Glutamatergic neuron (in vitro differentiated cells): ENCODE measurements at places on chromosomes 6 and 20.

DNA sequence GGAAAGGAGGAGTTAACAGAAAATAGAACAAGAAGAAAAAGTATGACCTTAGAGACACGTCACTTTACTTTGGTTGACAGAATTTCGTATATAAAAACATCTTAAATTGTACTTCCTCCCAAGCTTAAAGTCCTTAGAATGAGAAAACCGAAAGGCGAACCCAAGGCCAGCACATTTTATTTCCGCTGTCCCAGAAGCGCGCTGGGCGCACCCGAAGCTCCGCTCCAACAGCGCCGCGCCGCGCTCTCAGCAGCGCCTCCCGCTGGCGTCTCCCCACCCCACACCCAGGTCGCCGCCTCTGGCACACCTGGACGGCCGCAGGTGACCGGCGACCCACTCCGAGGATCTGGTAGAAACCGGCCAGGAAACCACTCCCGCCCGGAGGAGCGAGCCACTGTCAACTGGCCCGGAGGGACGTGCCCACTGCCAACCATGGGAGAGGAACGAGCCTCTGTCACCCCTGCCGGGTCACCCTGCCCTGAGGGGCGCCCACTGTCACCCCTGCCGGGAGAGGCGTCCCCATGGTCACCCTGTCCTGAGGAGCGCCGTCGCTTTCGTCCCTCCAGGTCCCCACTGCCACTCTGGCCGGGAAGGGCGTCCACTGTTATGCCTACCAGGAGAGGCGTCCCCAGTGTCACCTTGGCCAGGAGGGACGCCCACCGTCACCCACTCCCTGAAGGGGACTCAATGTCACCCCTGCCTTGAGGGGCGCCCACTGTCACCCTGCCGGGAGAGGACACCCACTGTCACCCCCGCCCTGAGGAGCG, 824 bp downstream of the MPC1 start:
- peak; percentile 79 for DNase-seq

DNA sequence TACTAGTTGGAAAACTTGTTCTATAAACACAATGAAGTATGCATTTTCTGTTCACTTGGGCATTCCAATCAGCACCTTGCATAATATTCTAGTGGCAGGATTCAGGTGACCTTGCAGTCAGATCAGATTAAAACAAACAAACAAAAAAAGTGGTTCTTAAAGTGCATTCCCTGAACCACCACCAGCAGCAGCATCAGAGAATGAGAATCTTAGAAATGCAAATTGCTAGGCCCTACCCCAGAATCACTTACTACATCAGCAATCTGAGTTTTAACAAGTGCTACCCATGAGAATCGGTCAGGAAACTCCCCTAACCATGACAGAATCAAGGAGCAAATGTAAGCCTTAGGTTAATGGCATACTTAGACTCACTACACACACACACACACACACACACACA, 41.7 kb downstream of the SNAP25 start:
- no peaks in the 10 kb centered on the region for H3K36me3 ChIP-seq
- H3K27ac ChIP-seq, result no peak overlapping the region
- no peak overlapping the region for H3K4me3 ChIP-seq
- H3K27me3 ChIP-seq, result peaks cover under 1% of the 10 kb centered on the region
- no peak for DNase-seq

DNA sequence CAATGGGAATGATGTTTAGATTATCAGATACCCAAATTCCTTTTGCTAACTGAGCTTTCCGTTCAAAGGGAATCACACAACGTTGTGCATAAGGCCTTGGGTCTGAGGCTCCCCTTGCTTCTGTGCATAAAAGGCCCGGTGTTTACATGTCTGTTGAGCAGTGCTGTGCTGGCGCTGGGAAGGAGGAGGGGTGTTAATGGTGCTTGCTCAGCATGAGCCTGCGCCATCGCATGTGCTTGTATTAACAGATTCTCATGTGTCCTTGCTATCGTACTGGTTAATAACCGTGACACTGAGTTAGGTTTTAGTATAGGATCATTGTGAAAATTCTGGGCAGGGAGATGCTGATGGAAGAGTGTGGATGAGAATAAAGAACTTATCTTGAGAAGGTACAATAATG, 62.3 kb upstream of the TRAF3IP2 start:
- no peak for DNase-seq
- H3K4me3 ChIP-seq, result no peak overlapping the region
- H3K4me1 ChIP-seq, result peaks cover 29% of the 10 kb centered on the region
- H3K27ac ChIP-seq, result peak overlapping the region; percentile 75
- peaks cover 9% of the 10 kb centered on the region for H3K27me3 ChIP-seq
- H3K36me3 ChIP-seq, result peaks cover 4% of the 10 kb centered on the region

GRCh38 chr6:110102411-110102810, 77.1 kb downstream of the WASF1 start:
- no peak for DNase-seq
- no peaks in the 10 kb centered on the region for H3K36me3 ChIP-seq
- no peak overlapping the region for H3K4me3 ChIP-seq
- peaks cover 3% of the 10 kb centered on the region for H3K4me1 ChIP-seq

DNA sequence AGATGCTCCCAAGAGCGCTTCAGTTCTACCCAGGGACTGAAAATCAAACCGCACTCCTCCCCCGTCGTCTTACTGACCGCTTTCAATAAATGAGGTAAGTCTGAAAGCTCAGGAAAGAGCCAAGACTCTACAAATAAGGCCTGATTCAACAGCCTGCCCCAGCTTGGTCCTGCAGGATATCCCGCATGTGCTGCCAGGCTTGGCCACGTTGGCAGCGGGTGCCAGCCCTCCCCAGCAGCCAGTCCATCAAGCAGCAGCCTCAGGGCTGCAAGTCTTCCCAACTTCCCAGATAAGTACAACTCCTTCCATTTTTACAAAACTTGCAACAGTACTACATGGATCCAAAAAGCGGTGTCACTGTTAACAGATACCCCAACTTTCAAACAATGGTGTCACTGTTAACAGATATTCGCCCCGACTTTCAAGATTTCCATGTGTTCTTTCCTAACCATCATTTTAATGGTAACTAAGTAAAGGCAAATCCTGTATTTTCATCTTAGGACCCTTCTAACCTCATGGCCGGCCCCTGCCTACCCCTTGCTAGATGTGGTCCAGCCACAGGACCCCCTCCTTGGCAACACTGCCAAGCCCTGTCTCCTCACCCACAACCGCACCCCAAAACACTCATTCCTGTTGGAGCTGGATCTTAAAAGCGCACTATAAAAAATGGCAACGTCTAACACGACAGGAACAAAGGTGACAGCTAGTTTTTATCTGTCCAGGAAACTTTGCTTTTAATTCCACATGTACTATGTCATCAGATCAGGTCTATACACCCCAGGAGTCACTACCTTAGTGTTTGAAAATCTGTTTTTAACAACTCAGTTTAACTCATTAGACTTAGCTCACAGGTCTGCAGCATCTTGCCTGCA, 28.0 kb downstream of the DIDO1 start:
- no peaks in the 10 kb centered on the region for H3K36me3 ChIP-seq
- peak overlapping the region; percentile 79 for H3K4me3 ChIP-seq
- H3K27me3 ChIP-seq, result peaks cover 9% of the 10 kb centered on the region
- H3K27ac ChIP-seq, result peak overlapping the region; percentile 67

GRCh38 chr6:144500892-144501291, 215.8 kb downstream of the UTRN start:
- H3K27me3 ChIP-seq, result no peaks in the 10 kb centered on the region
- H3K27ac ChIP-seq, result no peak overlapping the region
- DNase-seq, result no peak
- H3K4me3 ChIP-seq, result no peak overlapping the region
- H3K36me3 ChIP-seq, result no peaks in the 10 kb centered on the region

DNA sequence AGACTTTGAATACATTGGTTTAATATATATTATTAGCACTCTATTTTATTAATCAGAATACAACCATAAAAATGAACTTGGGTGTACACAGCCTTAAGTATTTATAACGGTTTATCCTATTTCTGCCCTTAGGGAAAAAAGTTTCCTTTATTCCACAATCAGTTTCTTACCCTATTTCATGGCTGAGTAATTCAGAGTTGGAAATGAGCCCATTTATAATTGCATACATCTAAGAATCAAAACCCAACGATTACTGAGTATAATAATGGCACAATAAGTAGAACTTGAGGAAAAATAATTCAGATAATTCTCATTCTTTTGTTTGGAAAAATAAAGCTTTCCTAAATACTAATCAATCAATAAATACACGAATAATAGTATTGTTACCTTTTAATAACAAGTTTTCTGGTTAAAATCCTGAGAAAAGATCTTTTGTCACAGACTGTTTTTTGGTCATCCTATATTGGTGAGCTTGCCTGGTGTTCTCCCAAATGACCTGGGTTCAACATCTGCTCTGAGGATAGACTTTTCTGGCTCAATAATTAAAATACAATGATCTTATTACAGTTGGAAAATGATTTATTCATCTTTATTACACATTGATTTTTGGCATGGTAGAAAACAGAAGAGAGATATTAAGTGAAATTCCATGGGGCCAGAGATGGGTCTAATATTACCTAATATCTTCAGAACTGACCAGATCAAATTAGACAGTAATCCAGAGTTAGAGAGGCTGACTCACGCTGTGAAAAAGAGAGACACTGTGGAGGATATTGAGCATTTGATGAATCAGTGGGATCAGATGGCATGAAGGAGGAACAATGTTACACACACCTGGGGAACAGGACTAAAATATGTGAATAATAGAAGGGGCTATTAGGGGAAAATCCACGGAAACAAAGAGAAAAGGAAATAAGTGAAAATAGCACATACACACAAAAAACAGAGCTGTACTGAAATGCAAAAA, 162.1 kb upstream of the TBX18 start:
- H3K27ac ChIP-seq, result no peak overlapping the region
- no peaks in the 10 kb centered on the region for H3K4me1 ChIP-seq
- H3K36me3 ChIP-seq, result no peaks in the 10 kb centered on the region
- no peak for DNase-seq

DNA sequence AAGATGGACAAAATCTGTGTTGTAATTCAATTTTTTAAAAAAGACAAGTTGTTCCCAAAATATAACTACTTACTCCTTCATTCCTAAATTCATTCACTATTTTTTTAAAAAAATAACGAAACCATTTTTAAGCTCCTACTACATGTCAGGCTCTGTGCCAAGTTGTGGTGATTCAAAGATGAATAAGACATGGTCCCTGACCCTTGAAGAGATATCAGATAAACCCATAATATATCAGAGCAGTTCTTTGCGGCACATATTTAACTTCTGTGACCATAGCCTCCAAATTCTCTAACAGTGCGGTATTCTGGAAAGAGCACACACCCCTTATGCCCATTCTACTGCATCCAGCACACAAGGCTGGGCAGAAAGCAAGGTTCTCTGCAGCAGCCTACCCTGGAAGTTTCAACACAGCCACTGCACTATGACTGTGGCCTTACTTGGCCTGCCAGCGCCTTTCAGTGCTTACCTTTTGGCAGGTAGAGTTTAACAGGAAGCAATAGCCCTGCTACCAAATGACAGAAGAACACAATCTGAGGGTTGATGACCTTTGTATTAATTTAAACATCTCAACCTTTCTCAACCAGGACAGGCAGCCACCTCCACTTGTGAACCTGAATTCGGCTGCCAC, 406.5 kb downstream of the BTBD9 start:
- no peak overlapping the region for H3K4me3 ChIP-seq
- H3K4me1 ChIP-seq, result peaks cover 30% of the 10 kb centered on the region
- no peak for DNase-seq
- H3K27ac ChIP-seq, result no peak overlapping the region
- H3K27me3 ChIP-seq, result no peaks in the 10 kb centered on the region

- DNase-seq, result no peak
- no peak overlapping the region for H3K4me3 ChIP-seq
- H3K4me1 ChIP-seq, result peaks cover 2% of the 10 kb centered on the region
- H3K27ac ChIP-seq, result no peak overlapping the region
These were observed 216.4 kb downstream of the ANKRD60 start for GRCh38 chr20:58011947-58012610.

GRCh38 chr20:46552460-46553420, 2.3 kb upstream of the OCSTAMP start:
- H3K4me1 ChIP-seq, result peaks cover 3% of the 10 kb centered on the region
- no peak for DNase-seq
- H3K27me3 ChIP-seq, result peaks cover 2% of the 10 kb centered on the region
- no peaks in the 10 kb centered on the region for H3K36me3 ChIP-seq
- H3K4me3 ChIP-seq, result no peak overlapping the region

DNA sequence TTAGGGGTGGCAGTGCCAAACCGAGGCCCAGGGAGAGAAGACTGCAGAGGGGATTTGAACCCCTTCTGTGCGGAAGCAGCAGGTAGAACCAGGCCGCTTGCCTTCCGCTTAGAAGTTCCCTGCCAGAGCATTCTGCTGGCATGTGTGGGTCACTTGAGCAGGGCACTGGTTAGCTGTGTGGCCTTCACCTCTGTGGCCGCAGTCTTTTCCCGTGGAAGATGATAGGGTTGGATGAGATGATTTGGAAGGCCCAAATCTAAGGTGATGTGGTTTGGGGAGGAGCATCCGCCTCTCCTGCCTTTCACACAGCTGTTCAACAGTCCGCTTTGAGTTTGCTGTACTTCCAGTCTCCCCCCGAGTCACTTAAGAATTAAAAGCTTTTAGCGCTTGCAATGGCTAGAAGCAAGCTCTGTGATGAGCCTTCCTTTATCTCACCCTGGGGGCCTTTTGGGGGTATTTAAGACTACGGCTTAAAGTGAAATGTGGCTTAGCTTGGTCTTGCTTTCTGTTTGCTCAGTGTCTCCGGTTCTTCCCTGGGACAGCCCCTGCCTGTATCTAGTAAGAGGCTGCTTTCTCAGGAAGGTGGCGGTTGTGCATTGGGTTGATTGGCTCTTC, 743 bp downstream of the CMTR1 start:
- H3K4me1 ChIP-seq, result peaks cover 31% of the 10 kb centered on the region
- H3K4me3 ChIP-seq, result peak overlapping the region; percentile 89
- H3K27ac ChIP-seq, result peak overlapping the region; percentile 93
- no peaks in the 10 kb centered on the region for H3K36me3 ChIP-seq

DNA sequence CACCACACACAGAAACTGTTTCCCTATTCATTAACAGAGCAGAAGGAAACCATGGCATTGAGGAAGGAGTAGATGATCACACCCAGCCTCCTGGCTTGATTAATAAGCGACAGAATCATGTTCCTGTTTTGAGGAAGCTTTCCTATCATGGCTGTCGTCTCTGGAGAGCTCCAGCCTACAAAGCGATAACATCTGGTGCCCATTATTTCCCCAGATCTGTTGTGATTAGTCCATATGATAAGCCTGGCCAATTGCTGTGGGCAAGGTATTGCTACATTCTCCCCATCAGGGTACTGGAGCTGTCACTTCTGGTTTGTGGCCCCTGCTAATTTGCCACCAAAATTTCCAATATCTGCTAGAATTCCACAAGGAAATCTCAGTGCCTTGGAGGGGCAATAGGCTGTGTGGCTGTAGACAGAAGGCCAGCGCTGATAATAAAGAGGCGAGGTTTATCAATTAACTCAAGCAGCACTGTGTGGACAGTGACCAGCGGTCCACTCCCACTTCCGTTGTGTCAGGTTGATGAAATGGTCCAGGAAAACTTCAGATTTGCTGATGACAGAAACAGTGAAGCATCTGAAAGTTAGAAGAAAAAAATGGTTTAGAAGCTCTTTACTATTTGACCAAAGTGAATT, 66.4 kb downstream of the OLIG3 start:
- peak overlapping the region; percentile 83 for H3K27ac ChIP-seq
- peaks cover 57% of the 10 kb centered on the region for H3K4me1 ChIP-seq
- H3K36me3 ChIP-seq, result no peaks in the 10 kb centered on the region
- no peak overlapping the region for H3K4me3 ChIP-seq

GRCh38 chr6:159982731-159983506, 14.0 kb downstream of the IGF2R start:
- no peak for DNase-seq
- H3K4me3 ChIP-seq, result no peak overlapping the region
- H3K27ac ChIP-seq, result no peak overlapping the region
- peaks cover 4% of the 10 kb centered on the region for H3K27me3 ChIP-seq

- no peak for DNase-seq
- no peak overlapping the region for H3K4me3 ChIP-seq
- H3K4me1 ChIP-seq, result peaks cover 3% of the 10 kb centered on the region
- H3K27ac ChIP-seq, result no peak overlapping the region
These were observed 13.9 kb downstream of the LRFN2 start for GRCh38 chr6:40573221-40573620.
